ENCODE measurements at places on chromosomes 1 and 21.

GRCh38 chr1:119467219-119467618 lies 39.8 kb upstream of the HSD3B1 start:
- H3K27me3 ChIP-seq = no peaks in the 10 kb centered on the region
- no peak for DNase-seq
- no peaks in the 10 kb centered on the region for H3K36me3 ChIP-seq
- no peak overlapping the region for H3K4me3 ChIP-seq
- no peaks in the 10 kb centered on the region for H3K4me1 ChIP-seq

GRCh38 chr1:151860504-151861187 lies 7.1 kb upstream of the THEM5 start:
- H3K4me1 ChIP-seq = no peaks in the 10 kb centered on the region
- H3K4me3 ChIP-seq = no peak overlapping the region
- no peaks in the 10 kb centered on the region for H3K36me3 ChIP-seq
- no peak for DNase-seq
- no peak overlapping the region for H3K27ac ChIP-seq

DNA sequence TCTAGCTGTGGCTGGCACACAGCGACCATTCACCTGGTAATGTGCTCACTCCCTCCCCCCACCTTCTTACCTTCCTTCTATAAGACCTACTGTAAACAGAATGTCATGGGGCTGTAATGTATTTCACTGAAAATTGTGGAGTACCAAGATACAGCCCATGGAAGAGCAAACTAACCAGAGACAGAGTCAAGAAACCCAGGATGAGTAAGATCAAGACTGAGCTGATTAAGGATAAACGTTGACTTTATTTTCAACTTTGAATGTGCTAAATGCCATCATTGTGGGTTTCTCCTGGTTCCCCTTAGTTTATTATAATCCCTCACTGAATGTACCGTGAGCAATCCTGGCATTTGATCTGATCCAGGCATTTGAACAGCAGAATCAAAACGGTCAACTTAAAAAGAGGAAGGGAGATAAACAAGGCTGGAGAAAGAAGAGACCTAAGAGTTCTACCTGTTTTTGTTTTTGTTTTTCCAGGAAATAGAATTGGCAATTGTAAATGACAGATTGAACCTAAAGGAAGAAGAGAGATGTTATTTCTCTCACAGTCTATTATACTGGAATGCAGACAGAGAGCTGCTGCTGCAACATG lies 16.1 kb upstream of the ATP1B1 start:
- H3K36me3 ChIP-seq = no peaks in the 10 kb centered on the region
- H3K27me3 ChIP-seq = no peaks in the 10 kb centered on the region
- H3K4me3 ChIP-seq = no peak overlapping the region

- H3K27me3 ChIP-seq = no peaks in the 10 kb centered on the region
- no peak for DNase-seq
- H3K27ac ChIP-seq = no peak overlapping the region
- no peak overlapping the region for H3K4me3 ChIP-seq
- H3K36me3 ChIP-seq = no peaks in the 10 kb centered on the region
Measured at GRCh38 chr1:194830387-194830786, 1644.0 kb upstream of the B3GALT2 start.

DNA sequence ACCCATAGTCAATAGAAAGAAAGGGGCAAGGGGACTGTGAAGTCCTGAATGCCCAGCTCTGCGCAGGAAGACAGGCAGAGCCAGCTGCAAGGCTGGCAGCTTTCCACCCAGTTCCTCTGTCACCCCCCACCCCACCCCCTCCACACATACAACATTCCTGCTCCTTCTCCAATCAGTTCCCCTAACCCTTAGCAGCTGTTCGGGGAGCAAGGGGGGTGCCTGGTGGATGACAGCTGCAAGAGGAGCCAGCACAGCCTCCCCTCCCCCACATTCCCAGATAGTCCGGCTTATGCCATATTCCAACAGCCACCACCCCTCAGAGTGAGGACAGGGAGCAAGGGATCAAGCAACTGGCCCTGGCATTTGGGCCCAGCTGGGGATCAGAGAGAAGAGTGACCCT lies 9.7 kb downstream of the ARHGEF2 start:
- peak overlapping the region; percentile 54 for H3K4me3 ChIP-seq
- no peak for DNase-seq
- H3K27me3 ChIP-seq = no peaks in the 10 kb centered on the region
- H3K27ac ChIP-seq = peak overlapping the region; percentile 86
- peaks cover 51% of the 10 kb centered on the region for H3K36me3 ChIP-seq

- H3K27ac ChIP-seq = no peak overlapping the region
- H3K36me3 ChIP-seq = peaks cover 8% of the 10 kb centered on the region
- H3K4me3 ChIP-seq = no peak overlapping the region
- H3K4me1 ChIP-seq = peaks cover under 1% of the 10 kb centered on the region
- no peaks in the 10 kb centered on the region for H3K27me3 ChIP-seq
Measured at GRCh38 chr1:35369922-35370671, 101.6 kb downstream of the ZMYM4 start.

DNA sequence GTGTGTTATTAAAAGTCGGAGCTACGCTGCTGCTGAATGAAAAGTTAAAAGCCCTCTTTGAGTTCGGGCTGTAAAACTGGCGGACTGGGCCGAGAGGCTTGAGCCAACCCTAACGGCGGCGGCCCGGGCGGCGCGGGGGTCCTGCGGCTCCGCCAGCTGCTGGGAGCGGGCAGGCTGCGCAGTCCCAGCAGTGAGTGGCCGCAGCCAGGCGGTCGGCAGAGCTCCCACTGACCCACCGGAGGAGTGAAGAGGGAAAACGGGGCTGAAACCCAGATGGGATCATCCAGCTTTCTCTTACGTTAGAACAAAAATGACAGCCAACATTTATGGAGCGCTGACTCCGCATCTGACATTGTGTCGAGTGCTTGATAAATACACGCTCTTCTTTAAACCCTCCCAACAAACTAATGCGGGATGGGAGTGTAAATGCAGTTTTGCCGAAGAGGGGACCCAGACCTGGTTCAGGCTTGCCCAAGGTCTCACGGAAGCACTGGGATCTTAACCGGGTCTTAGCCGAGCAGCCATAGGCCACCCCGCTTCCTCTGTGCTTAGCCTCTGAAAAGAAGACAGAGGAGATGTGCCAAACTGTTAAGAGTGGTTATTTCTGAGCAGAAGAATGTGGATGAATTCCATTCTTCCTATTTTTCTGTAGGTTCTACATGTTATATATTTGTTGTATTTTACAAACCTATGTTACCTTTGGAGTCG lies 3.5 kb downstream of the GRHL3 start:
- peaks cover 39% of the 10 kb centered on the region for H3K27me3 ChIP-seq
- peaks cover 12% of the 10 kb centered on the region for H3K36me3 ChIP-seq
- peak overlapping the region; percentile 82 for H3K4me3 ChIP-seq
- peak overlapping the region; percentile 86 for H3K27ac ChIP-seq
- peaks cover 39% of the 10 kb centered on the region for H3K4me1 ChIP-seq
